ENCODE measurements at places on chromosomes 1 and 21.

DNA sequence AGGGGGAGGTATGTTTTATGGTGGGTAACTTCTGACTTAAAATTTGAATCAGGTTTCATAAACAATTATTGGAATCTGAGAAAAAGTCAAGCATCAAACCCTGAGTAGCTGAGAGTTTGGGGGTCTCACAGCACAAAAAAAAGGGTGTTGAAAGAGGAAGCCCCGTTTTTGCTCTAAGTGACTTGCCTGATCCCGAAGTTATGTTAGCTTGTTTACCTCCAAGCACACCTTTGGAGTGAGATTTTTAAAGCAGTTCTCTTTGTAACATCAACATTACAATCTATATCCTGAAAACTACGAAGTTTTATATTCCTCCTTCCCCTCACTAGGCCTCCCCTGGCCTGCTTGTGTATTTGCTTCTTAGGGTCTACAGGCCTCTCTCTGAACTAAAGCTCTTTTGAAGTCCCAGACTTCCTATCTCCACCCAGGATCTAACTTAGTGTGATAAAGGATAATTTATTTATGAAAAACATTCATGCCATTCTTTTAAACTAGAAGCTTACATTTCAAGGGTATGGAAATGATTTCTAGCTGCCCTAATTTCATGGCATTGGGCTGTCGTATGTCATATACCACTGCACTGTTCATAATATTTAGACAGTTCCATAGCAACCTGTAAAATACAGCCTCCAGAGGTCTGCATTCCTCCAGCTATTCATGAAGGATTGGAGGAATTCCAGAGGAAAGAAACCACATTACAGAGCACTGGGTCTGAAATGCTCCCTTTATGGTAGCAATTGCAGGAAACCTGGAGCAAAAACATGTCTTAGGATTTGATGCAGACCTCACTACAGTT is 36.1 kb upstream of the RGS1 start:
- DNase-seq, result no peak

DNA sequence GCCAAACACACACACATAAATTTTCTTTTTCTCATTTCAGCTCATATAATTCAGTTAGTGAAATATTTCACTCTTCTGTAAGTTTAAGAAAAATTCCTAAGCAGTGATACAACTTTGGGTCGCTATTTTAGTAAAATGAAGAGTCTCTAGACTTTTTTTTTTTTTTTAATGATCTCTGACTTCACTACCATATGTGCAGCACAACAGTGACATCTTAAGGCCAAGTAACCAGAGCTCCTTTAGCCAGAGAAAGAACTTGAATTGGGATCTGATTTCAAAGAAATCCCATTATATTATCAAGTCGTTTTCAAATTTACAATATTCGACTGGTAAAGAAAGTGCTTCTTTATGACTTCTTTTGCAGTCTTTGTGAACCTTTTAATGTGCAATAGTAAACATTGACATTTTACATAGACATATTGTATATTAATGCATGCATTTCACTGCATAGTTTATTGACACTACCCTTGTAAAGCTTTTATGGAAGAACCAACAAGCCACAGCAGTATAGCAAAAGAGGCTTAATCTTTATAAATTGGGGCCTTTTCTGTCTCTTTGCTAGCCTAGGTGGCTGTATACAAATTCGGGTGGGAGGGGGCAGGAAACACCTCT is 62.2 kb downstream of the LRRC40 start:
- no peak for DNase-seq

GRCh38 chr1:183567584-183567983 is 22.7 kb downstream of the NCF2 start:
- no peak for DNase-seq

GRCh38 chr21:28818663-28819278 is 173.9 kb downstream of the LTN1 start:
- DNase-seq, result no peak

GRCh38 chr1:181160998-181161870 is 72.7 kb downstream of the IER5 start:
- peak; percentile 21 for DNase-seq

DNA sequence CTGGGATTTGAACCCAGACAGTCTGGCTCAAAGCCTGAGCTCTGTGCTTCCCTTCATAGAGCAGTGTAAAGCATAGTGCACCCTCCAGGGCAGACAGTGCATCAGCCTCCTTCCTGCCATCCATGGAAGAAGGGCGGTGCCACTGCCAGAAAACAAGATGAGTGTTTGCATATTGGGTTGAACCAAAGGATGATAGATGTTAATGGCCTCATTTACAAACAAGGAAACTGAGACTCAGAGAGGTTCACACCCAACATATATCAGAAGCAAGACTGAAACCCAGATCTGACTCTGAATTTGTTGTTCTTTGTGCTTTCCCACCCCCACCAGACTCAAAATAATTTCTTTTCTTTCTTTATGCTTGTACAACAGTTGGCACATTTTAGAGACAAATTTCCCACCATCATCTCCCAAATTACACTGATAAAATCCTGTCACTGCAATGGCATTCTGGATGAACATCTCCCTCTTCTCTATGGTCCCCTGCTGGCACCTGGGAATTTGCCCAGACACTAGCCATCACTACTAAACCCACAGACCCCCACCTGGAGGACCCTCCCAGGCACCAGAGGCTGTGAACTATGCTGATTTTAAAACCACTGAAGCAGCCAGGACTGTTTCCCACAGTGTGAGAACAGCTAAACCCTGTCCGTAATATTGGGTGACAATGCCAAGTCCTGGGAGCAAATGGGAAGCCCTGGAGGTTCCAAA is 45.4 kb upstream of the MPZL1 start:
- no peak for DNase-seq

GRCh38 chr1:86273066-86273465 is 116.5 kb upstream of the COL24A1 start:
- DNase-seq, result no peak

GRCh38 chr1:36081926-36082485 is 1.9 kb upstream of the TEKT2 start:
- no peak for DNase-seq

- DNase-seq, result no peak
Observed at GRCh38 chr21:16124378-16125138, 394.8 kb downstream of the USP25 start.

- DNase-seq, result no peak
Observed at GRCh38 chr1:197615693-197616011, 159.6 kb downstream of the DENND1B start.

GRCh38 chr1:219538886-219539285 is 74.0 kb downstream of the ZC3H11B start:
- DNase-seq, result no peak

- DNase-seq, result no peak
Observed at GRCh38 chr21:44304877-44305293, 5.0 kb downstream of the PFKL start.

- DNase-seq, result no peak
Observed at GRCh38 chr1:245984390-245985155, 522.5 kb downstream of the SMYD3 start.

- no peak for DNase-seq
Observed at GRCh38 chr1:94004924-94005323, 95.7 kb upstream of the GCLM start.

DNA sequence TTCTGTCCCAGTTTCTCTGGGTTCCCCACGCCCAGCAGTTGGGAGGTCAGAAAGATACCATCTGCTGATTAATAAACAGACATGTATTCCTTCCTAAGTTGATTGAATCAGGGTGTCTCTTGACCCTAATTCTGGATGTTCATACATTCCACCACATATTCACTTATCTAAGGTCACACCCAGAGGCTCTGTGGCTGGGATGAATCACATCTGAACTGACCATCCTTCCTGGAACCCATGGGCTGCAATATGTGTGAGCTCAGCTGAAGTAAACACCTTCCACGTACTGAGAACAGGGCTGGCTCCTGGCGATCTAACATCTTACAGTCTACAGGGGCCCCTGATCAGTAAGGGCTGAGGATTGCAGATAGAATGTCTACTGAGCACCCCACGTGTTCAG is 20.5 kb upstream of the TRABD2B start:
- no peak for DNase-seq

All from CD4-positive, alpha-beta memory T cell (primary cell).